Adipose tissue (tissue), 3 donors: ENCODE measurements at places on chromosomes 7 and 10. TPM values are rescaled to one million over a fixed set of nuclear protein-coding genes. Genes with fewer than 3 reads are reported as not detected.

DNAJC2 gene
- 19.5 TPM for polyA plus RNA-seq

GSTO2 gene
- polyA plus RNA-seq: 14.9 TPM

NUTM2D gene
- polyA plus RNA-seq: 2.4 TPM

GHRHR gene
- not detected for polyA plus RNA-seq

PON3 gene
- 4.4 TPM for polyA plus RNA-seq

CCDC6 gene
- polyA plus RNA-seq: 11.6 TPM

TDRD1 gene
- 0.13 TPM for polyA plus RNA-seq

GPR15LG gene
- polyA plus RNA-seq: not detected

CDK6 gene
- 2.6 TPM for polyA plus RNA-seq

STOX1 gene
- 0.72 TPM for polyA plus RNA-seq

DKK1 gene
- polyA plus RNA-seq: 8.0 TPM

TMEM26 gene
- polyA plus RNA-seq: 0.34 TPM

GPR85 gene
- 1.3 TPM for polyA plus RNA-seq

CALN1 gene
- not detected for polyA plus RNA-seq

SPDYE2 gene
- polyA plus RNA-seq: not detected

EXOC4 gene
- polyA plus RNA-seq: 28.0 TPM

GPR146 gene
- 71.2 TPM for polyA plus RNA-seq

PTF1A gene
- not detected for polyA plus RNA-seq

IDI2 gene
- polyA plus RNA-seq: 0.07 TPM

CHN2 gene
- polyA plus RNA-seq: 7.8 TPM

TEX47 gene
- polyA plus RNA-seq: not detected

CNPY1 gene
- not detected for polyA plus RNA-seq

BTBD16 gene
- 0.04 TPM for polyA plus RNA-seq

ZNF438 gene
- 14.1 TPM for polyA plus RNA-seq

THNSL1 gene
- polyA plus RNA-seq: 0.80 TPM

FLNC gene
- 5.8 TPM for polyA plus RNA-seq

EBLN1 gene
- polyA plus RNA-seq: not detected

VENTX gene
- 0.28 TPM for polyA plus RNA-seq

HYAL4 gene
- polyA plus RNA-seq: not detected

PRPS1L1 gene
- not detected for polyA plus RNA-seq

CTAGE8 gene
- 0.95 TPM for polyA plus RNA-seq

SEPTIN14 gene
- polyA plus RNA-seq: not detected

WNT2 gene
- 0.25 TPM for polyA plus RNA-seq

HEPACAM2 gene
- 2.6 TPM for polyA plus RNA-seq

PNLIPRP3 gene
- polyA plus RNA-seq: 0.05 TPM

NRCAM gene
- polyA plus RNA-seq: 2.6 TPM

FAM13C gene
- 4.4 TPM for polyA plus RNA-seq

SEMA3C gene
- 16.5 TPM for polyA plus RNA-seq

NT5C2 gene
- polyA plus RNA-seq: 60.6 TPM

IFIT2 gene
- 2.1 TPM for polyA plus RNA-seq

SPDYE16 gene
- 0.11 TPM for polyA plus RNA-seq

LRMDA gene
- 14.4 TPM for polyA plus RNA-seq

SFR1 gene
- 9.6 TPM for polyA plus RNA-seq

AKR1C4 gene
- not detected for polyA plus RNA-seq

SPDYE2B gene
- polyA plus RNA-seq: not detected

GBX1 gene
- polyA plus RNA-seq: not detected

TAS2R60 gene
- polyA plus RNA-seq: not detected

CHAT gene
- not detected for polyA plus RNA-seq

CHST15 gene
- 4.1 TPM for polyA plus RNA-seq

IGF2BP3 gene
- polyA plus RNA-seq: 0.07 TPM
